ENCODE measurements at places on chromosomes 12 and 14.

DNA sequence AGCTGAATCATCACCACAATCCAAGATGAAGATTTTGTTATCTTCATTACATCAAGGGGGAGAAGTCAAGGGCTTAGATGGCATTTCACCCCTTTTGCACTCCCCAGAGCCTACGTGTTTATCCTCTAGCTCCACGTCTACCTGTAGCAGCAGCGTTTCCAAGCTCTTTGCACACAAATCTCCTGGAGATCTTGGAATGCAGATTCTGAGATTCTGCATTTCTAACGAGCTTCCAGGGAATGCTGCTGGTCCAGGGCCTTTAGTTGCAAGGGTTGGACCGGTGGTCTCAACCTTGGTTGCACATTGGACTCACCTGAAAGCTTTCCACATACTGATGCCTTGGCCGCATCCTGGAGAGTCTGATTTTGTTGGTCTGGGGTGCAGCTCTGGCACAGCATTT, 49.5 kb upstream of the STON2 start:
- no peak for DNase-seq

DNA sequence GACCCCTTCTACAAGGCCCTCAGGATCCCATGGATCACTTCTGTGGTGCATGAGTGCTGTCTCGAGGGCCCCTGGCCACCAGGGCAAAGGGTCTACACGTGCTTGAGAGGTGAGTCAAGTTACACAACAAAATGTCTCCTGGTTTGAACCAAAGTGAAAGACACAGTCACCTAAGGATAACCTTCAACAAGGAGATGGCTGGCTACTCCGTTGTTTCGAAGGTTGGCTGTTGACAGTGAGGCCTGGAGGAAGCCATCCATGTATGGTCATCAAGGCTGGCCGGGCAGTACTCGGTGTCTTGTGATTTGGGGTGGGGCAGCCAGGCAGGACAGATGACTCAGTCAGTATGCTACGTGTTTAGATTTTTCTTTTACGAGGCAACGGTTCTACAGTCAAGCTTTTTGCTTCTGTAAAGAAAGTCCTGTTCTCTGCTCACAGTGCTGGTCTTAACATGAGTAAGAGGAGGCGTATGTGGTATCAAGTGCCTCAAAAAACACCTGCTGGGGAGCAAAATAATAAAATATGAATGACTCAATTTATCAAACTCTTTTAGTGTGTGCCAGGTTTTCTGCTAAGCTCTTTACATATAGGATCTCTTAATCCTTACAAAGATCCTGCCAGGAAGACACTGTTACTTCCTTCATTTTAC, 18.0 kb upstream of the NT5DC3 start:
- DNase-seq: peak; percentile 93

- no peak for DNase-seq
These were observed 7.3 kb downstream of the ATG14 start for GRCh38 chr14:55404173-55404854.

GRCh38 chr14:95649230-95649629, 37.0 kb upstream of the TCL1B start:
- no peak for DNase-seq

GRCh38 chr12:2583091-2583497, 211.7 kb upstream of the FKBP4 start:
- peak; percentile 50 for DNase-seq

- peak; percentile 5 for DNase-seq
These were observed 172.7 kb upstream of the OR4E1 start for GRCh38 chr14:21846227-21846885.

GRCh38 chr12:85363382-85364190, 83.6 kb downstream of the ALX1 start:
- DNase-seq: no peak

- DNase-seq: no peak
These were observed 16.4 kb downstream of the FAM234B start for GRCh38 chr12:13060581-13060980.

DNA sequence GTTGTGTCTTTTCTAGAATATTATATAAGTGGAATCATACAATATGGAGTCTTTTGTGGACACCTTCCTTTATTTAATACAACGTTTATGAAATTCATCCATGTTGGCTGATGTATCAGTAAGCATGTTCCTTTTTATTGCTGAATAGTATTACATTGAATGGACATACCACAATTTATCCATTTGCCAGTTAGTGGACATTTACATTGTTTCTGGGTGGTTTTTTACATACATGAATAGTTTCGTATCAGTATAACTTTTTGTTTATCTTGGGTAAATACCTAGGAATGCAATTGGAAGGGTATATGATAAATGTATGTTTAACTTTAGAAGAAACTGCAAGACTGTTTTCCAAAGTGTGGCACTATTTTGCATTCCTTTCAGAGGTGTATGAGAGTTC, 23.1 kb downstream of the IQSEC3 start:
- DNase-seq: no peak

DNA sequence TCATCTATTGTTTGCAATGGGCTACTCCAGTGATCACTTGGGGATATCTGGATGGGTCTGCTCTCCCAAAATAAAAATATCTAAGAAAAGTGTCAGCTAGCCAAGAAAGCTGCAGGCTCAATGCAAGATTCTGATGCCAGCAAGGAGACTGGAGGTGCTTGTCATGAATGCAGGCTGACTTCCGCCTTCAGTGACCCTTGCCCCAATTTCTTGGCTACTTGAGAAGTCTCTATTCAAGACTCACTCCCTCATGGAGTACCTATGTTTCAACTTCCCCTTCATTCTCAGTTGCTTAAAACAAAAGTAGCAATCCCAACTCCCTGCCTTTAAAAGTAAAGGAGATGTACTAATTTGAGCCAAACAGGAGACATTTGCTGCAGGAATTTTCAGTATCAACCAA, 123.9 kb downstream of the GPR65 start:
- DNase-seq: no peak

- peak; percentile 31 for DNase-seq
These were observed 51.8 kb downstream of the MSRB3 start for GRCh38 chr12:65330331-65330730.

- DNase-seq: no peak
These were observed 16.6 kb upstream of the KLRF1 start for GRCh38 chr12:9810671-9811070.

Measured in myocyte (in vitro differentiated cells).